Stimulated activated CD4-positive, alpha-beta T cell treated with anti-CD3 and anti-CD28 coated beads, Interleukin-1b, Interleukin-23, amount 100 ng/mL, for 24 hours (primary cell): ENCODE measurements at places on chromosomes 16 and 17.

GRCh38 chr16:12902511-12903372, 1.3 kb downstream of the SHISA9 start:
- no peak for DNase-seq

DNA sequence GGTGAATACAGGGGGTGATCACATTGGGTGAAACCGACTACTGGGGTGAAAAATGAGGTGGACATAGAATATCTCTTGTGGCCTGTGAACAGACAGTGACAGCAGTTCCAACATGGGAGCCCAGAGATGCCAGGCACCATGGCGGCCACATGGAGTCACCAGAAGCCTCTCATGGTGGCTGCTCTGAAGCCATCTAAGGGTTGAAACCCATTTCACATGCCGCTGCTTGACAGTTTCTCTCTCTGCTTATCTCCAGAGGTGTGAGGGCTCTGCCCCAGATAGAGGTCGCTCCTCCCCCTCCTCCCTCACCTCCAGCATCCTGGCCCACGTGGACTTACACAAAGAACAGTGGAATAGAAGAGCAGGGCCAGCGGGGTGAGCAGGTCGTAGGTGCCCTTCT, 37.9 kb upstream of the PIK3R6 start:
- no peak for DNase-seq

DNA sequence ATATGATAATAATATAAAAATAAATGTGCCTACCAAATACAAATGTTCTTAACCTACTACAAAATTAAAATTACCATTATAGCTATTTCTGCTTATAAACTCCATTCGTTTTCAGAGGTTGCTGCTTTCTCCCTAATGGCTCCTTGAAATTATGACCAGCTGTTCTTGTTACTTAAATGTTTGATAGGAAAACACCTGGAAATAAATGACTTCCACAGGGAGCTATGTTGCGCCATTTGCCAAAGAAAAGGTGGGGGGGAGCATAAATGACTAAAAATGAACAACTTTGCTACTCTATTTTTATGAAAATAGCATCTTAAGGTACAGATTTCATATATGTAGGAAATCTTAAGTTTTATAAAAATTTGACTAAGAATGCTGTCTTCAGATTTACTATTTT, 157.5 kb upstream of the MON1B start:
- no peak for DNase-seq

- no peak for DNase-seq
Measured at GRCh38 chr17:4001048-4001590, 36.9 kb upstream of the ATP2A3 start.

DNA sequence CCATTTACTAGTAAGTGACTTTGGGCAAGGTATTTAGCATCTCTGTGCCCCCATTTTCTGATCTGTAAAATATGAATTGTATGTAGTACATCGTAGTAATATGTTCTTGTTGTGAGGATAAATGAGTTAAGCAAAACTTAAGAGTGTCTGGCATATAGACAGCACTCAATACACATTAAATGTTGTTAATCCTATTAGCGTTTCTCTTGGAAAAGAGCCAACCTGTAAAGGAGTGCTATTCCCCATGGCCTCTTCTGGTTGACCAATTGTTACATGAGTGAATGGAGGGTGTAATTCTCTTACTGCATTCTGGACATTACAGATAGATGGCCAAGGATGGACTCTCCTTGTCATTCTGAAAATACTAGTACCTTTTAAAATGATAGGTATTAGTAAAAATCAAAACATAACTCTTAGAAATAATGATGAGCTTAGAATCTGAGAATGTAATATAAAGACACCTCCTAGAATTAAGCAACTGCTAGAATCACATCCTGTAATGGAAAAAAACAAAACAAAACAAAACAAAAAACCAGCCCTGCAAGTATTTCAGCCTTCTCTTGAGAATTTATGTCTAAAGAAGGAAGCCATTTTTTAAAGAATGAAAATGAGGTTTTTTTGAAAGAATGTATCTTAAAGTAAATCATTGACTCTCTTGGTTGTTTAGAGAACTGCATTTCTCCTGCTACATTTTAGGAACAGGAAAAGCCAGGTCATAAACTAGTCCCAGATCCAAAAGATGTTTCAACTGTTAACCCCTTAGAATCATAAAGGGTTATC, 30.5 kb downstream of the IQCK start:
- no peak for DNase-seq

DNA sequence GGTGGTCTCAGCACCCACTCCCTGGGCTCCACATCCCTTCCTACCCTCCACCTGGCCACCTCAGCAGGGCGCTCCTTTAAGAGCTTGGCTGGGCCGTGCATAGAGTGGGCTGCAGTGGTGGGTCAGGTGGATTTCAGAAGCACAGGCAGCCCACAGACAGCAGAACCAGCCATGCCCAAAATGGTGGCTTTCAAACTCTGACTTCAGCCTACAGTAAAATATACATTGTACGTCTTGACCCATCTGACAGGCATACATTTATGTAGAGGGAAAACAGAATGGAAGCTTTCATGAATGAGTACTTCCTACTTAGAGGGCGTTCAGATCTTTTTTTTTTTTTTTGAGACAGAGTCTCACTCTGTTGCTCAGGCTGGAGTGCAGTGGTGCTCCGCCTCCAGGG, 26.0 kb upstream of the LASP1NB start:
- no peak for DNase-seq

DNA sequence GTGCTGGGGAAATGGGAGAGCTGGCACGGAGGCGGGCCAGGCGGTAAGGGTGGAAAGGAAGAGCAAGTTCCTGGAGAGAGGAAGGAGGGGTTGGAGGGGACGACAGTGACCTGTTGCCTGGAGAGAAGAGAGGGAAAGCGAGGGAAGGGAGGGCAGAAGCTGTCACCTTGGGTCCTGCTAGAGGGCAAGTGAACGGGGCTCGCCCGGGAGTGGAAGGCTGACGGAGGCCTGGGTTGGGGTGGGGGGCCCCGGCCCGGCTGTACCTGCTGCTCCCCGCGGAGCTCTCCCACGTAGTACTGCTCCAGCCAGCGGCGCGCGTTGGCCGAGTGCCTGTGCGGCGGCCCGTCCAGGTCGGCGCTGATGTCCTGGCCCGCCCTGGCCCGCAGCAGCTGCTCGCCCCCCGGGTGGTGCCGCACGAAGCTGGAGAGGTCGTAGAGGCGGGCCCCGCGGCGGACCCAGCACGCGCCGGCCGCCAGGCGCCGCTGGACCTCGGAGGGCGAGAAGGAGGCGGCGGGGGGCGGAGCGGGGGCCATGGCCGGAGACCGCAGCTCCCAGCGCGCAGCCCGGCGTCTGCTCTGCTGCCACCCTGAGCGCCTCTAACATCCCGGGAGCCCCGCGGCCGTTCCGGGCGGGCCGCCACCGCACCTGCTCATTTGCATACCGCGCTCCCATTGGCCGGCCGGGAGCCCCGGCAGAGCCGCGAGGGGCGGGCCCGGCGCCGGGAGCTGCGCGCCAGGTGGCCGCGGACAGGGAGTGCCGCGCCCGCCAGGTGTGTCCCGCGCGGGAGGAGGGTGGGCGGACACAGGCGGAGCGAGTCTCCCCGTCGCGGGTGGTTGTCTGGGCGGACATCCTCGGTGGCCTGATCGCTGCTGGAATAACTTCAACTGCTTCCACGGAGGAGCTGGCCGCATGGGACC, at the start of gene FA2H:
Gene FA2H, minus strand, starts transcription at position 598 of the 917 bp plus-strand sequence. Its CDS starts 65 bp downstream, at position 533.
- peak; percentile 62 for DNase-seq

DNA sequence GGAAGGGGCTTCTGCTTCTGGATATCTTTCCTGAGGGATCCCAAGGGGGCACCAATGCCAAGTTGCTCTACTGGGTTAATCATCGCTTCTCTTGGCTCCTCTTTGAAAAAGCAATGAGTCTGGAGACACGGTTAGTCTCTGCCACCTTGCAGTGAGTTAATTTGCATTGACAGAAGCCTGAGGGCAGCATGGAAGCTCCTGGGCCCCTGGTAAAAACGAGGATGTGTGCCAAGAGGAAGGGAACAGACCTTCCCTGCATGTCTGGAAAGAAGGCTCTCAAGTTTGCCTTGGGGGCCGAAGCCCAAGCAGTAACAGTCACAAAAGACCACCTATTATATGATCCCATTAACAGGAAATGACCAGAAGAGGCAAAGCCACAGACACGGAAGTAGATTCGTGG, 86.7 kb downstream of the IRX5 start:
- DNase-seq: no peak
